WTC11 (cell line): ENCODE measurements at places on chromosomes 3 and 15.

- no peak for DNase-seq
These were observed 234.6 kb upstream of the CBLB start for GRCh38 chr3:106103383-106103782.

DNA sequence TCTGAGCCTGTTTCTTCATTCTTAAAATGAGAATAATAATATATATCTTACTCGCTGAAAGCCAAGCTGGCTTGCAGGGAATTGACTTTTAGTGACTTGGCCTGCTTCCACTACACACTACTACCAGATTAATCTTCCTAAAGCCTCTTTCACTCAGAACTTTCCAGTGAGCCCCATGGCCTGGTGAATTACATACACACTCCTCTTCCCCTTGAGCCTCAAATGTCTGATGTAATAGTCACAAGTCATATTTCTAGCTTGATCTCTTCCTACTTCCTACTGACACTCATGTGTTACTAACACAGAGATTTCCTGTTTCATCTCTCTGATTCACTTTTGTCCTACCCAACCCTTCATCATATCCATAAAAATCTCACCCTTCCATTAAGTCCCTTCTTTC lies 82.7 kb upstream of the SOX2 start:
- no peak for DNase-seq

DNA sequence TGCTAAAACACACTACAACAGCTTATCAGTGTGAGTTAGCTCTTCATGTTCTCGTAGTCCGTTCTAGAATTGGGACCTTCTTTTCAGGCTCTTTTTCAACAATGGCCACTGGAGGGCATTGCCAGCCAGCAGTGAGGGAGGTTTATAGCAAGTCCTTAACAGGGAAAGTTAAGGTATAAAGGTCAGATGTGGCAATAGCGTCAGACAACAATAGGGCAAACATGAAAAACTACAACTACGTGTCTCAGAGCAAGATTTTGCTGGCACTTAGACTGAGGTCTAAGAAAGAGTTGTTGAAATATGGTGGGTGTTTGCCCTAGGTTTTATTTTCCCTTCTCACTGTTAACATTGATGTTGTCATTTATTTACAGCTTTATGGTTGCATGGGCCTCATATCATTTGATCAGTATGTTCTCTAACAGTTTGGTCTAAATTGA lies 161.4 kb downstream of the GMNC start:
- peak; percentile 23 for DNase-seq

GRCh38 chr3:181710345-181711291 lies 1.1 kb upstream of the SOX2 start:
- DNase-seq = peak; percentile 88

- DNase-seq = no peak
These were observed 542 bp downstream of the ACAA1 start for GRCh38 chr3:38136393-38136776.

DNA sequence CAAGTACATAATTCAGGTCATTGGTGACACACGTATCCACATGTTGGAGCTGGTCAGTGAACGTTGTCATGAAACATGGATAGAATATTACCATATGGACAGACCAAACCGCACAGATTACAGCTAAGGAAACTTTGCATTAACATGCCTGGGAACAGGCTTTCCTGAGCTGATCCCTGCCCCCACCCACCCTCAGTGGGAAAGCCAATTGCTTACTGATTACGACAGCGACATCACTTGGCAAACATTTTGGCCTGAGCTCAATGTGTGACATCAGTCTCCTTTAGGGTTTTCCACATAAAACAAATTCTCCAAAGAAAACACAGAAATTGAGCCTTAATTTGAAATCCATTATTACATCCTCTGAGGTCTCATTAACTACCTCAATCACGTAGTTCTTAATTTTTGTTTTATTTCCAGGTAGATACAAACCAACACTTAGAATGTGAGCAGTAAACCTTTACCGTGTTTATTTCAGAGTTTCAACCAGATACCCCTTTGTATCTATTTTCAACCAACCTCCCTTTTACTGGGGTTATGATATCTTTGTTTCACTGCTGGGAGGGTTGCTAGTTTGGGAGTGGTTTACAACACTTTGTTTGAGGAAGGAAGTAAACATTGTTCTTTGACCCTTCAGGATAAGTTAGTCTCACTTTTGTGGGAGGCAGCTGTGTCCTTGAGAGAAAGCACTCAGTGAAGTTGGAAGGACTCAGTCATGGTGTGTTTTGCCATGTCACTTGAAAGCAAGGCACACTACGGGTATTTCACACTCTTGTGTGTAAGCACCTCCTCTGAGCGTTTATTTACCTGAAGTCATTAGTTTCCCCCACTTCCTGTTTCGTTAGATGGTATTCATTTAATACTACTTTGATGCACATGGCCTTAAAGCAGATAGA lies 103.1 kb downstream of the CMSS1 start:
- peak; percentile 23 for DNase-seq

DNA sequence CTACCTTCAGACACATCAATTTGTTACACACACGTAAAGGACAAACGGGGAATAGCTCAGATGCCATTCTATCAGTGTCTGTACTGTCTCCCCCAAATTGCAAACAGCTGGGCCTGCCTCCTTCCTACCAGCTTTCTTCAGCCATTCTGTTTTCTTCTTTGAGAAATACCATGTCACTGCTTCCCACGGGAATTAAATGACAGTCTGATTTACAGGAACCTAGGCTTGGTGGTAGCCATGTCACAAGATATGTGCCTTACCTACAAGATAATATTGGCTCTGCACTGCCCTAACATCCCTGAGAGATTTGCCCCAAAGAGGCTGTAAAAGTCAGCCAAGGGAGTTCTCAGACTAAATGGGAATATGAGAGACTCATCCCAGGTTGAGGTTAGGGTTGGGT lies 308.3 kb downstream of the LRTM1 start:
- DNase-seq = no peak

- peak; percentile 35 for DNase-seq
These were observed 722 bp downstream of the CACNA1D start for GRCh38 chr3:53495146-53495519.

GRCh38 chr3:187833375-187833774 lies 88.1 kb upstream of the BCL6 start:
- no peak for DNase-seq

GRCh38 chr15:92645731-92646130 lies 9.8 kb downstream of the FAM174B start:
- DNase-seq = no peak

DNA sequence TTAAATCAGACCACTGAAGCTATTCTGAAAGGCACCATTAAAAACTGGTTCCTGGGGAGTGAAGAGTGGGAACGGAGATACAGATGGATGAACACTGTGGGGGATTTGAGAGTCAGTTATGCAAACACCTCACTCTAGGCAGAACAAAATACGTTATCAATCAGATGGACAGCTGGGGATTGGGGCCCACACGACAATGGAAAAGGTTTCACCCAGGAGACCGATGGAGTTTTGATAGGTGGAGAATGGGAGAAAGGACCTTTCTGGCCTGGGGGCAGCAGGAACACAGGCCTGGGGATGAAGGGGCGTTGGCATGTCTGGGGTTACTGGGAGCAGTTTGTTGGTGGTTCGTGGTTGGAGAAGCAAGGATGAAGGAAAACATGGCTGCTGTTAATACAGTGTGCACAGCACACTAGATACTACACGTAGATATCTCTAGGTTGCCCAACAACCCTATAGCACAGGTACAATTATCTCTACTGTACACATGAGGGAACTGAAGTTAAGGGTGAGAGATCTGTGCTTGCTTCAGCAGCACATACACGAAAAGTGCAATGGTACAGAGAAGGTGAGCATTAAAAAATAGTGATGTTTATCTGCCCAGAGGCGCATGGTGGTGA lies 16.5 kb downstream of the ST6GAL1 start:
- DNase-seq = no peak

DNA sequence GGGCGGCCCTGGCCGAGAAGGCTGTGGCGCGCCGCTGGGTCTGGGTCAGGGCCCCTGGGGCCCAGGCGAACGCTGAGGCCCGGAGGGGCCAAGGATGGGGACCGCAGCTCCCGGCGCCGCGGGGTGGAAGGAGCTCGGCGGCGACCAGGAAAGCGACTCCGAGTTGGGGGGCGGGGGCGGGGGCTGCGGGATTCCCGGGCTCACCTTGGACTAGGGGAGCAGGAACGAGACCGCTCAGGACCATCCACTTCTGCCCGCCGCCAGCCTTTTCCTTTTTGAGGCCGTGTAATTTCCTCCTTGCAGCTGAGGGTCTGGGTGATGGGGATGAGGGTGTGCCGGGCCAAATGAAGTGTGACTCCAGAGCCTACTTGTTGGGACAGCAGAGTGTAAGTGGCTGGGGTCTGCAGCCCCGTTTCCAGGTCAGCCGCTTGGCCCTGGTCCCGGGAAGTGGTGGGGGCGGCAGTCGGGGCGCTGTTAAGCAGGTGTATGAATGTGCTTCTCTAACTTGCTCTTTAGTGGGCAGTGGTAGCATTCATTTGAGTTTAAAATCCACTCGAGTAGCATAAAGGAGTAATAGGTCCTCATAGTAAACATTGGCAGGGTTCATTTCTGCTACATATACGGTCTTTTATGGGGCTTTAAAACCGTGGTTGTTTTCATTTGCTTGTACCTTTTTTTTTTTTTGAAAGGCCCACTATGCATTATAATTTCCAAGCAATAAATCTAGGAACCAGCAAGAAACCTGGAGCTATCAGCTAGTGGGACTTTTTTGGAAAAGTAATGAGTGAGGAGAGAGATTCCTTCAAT lies 717 bp downstream of the PXK start:
- peak; percentile 52 for DNase-seq

GRCh38 chr3:182843478-182843877 lies 50.2 kb downstream of the ATP11B start:
- DNase-seq = no peak

GRCh38 chr3:189132231-189132671 lies 39.5 kb upstream of the TPRG1 start:
- no peak for DNase-seq

GRCh38 chr15:75706682-75706954 lies 6.0 kb downstream of the CSPG4 start:
- no peak for DNase-seq

- DNase-seq = no peak
These were observed 30.3 kb upstream of the C15orf39 start for GRCh38 chr15:75171408-75171807.

DNA sequence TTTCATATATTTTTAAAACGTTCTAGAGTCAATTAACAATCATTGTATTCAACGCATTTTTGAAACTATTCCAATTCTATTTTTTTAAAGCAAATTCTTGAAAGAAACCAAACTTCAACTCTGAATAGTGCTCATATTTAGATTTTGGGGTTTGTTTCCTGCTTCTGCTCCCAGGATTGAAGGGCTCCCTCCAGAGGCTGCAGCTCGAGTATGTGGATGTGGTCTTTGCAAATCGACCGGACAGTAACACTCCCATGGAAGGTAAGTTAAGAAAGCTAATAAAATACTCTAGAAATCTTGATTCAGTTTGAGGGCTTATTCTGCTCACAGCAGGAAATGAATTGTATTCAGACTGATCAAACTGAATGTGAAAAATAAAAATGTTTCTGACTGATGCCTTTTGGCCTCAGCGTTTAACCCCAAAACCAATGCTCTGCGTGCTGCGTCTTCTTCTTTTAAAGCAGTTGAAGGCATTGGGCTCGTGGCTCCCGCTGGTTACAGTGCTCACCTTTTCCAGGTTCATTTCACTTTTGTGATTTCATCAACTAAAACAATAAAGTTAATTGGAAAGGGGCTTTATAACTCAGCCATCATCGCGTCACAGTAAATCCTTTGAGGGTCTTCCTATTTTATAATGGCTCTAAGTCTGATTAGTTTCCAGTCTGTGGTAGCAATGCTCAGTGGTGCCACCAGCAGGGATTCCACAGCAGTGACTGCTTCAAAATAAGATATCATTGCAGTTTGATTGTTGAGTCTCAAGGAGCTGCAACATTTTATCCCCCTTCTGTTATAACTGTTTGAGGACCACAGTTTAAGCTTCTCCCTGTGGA lies 80.1 kb downstream of the SSR3 start:
- DNase-seq = peak; percentile 53

- no peak for DNase-seq
These were observed 8.0 kb downstream of the NISCH start for GRCh38 chr3:52463416-52463815.

- no peak for DNase-seq
These were observed 286.6 kb downstream of the WDR72 start for GRCh38 chr15:53472883-53473282.

- no peak for DNase-seq
These were observed 103.1 kb upstream of the MRPL3 start for GRCh38 chr3:131605916-131606315.

- DNase-seq = no peak
These were observed 253.3 kb upstream of the TBC1D5 start for GRCh38 chr3:17995769-17996168.

GRCh38 chr3:172635588-172635987 lies 75.3 kb downstream of the NCEH1 start:
- no peak for DNase-seq

DNA sequence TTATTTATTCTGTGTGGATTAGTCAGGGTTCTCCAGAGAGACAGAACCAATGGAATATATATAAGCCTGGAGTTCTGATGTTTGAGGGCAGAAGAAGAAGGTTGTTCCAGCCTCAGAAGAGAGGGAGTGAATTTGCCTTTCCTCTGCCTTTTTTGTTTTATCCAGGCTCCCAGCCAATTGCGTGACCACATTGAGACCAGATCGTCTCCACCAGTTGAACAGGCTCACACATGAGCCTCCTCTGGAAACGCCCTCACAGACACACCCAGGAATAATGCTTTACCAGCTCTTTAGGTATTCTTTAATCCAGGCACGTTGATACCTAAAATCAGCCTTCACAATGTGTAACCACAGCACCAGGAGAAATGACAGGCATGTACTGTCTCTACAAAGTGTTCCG lies 923.1 kb downstream of the TBL1XR1 start:
- DNase-seq = no peak

DNA sequence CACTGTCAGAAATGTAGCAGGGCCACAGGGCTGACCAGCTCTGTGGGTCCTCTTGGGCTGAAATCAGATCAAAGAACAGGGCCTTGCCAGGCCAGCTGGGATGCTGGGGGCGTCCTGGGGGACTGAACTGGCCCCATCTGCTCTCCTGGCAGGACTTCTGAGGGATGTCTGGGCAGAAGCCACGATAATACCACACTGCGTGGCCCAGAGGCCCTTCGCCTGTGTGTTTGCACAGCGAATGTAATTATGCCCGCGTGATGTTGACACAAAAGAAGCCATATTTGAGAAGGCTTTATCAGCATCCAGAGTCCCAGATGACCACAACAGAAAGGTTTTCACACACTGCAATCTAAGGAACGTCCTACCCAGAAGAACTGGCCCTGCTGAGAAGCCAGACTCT lies 174.0 kb downstream of the RAB11A start:
- DNase-seq = no peak

DNA sequence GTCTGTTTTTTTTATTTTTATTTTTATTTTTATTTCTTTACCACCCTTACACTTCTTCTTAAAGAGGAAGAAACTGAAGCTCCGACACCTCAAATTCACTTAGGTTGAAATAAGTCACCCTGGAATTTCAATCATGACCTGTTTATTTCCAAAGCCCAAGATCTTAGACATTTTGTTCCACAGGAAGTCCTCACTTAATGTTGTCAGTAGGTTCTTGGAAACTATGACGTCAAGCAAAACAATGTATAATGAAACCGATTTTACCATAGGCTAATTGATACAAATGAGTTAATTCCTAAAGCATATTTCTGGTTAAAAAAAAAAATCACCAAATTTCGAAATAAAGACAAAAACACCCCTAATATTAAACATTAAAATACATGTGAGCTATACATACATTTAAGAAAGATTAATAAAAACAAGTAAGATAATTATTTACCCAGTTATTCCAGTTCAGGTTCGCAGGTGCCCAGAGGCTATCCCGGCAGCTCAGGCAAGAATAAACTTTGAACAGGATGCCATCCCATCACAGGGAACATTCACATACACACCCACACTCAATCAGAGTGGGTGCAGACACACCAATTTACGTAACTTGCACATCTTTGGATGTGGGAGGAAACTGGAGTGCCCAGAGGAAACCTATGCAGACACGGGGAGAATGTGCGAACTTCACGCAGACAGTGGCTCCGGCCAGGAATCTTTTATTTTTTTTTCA lies 391.0 kb downstream of the RAP2B start:
- no peak for DNase-seq
